Stimulated activated CD4-positive, alpha-beta T cell treated with anti-CD3 and anti-CD28 coated beads, Interleukin-1b, Interleukin-23, amount 100 ng/mL, for 1 hour (primary cell): ENCODE measurements at places on chromosomes 3 and 15.

- DNase-seq = no peak
These were observed 40.0 kb upstream of the MCF2L2 start for GRCh38 chr3:183468424-183468823.

DNA sequence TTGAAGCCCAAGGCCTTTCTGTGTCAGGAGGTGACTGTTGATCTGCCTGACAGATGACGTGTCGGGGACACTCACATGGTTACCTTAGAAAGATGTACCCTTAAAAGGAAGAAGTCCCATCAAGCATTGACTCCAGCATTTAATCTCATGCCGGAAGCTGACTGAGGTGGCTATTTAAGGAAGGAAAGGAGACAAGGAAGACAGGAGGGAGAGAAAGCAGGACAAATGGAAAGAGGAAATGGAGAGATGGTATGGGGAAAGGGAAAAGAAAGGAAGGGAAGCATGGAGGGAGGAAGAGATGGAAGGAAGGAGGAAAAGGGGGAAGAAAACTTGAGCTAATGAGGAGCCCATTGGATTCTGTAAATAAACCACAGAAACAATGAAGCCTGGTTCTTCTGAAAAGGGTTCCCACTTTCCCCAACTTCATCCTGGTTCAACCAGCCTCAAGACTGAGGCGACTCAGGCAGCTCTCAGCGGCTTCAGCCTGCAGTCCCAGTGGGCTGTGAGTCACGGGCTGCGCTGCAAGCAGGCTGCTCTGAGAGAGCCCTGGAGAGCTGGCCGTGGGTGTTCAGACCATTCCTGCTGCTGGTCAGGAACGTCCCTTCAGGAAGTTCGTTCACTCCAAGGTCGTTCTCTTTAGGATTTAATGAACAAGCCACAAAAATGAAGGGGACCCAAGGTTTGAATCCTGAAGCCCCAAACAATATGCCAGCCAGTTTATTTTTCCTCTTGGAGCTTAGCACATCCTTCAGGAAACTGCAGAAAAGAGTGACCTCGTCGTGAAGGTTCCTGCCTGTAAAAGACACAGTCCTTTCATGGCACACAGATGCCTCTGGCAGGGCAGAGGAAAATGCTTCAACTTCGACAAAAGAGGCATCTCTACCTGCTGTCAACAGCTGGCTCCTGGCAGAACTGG lies 69.6 kb upstream of the THBS1 start:
- no peak for DNase-seq

DNA sequence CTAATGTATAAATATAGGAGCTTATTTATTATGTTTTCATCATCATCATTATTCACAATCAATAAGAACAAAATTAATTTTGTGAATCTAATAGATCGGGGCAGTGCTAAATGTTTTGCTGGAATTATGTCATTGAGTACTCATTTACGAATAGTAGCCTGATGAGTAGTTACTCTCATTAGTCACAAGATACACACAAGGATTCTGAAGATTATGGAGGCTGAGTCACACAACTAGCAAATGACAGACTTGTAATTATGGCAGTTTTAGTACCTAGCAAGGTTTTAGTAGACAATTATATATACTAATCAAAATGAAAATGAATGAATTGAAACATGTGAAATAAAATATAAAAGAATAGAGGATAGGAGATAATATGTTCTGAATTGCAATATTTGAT lies 954.2 kb downstream of the CADM2 start:
- DNase-seq = no peak

GRCh38 chr3:100900671-100901335 lies 92.4 kb downstream of the ABI3BP start:
- DNase-seq = no peak

- DNase-seq = no peak
These were observed 14.0 kb upstream of the PIK3CB start for GRCh38 chr3:138848696-138849095.

GRCh38 chr3:137062250-137062649 lies 104.5 kb downstream of the IL20RB start:
- no peak for DNase-seq

DNA sequence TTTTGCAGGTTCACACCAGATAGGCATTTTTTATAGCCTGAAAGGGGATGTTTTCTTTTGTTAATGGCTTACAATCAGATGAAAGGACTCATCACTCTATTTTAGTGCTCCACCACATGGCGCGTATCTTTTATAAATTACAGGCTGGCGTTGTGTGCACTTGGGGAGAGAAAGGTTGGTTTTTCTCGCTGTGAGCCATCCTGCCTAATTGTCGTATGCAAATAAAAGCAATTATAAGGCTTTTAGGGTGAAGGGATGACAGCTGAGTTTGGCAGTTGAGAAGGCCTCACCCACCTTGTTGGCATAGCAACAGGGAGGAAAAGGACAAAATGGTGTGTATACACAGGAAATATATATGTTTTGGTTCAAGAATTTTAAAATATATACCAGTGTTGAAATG lies 268.0 kb downstream of the NR2F2 start:
- no peak for DNase-seq

DNA sequence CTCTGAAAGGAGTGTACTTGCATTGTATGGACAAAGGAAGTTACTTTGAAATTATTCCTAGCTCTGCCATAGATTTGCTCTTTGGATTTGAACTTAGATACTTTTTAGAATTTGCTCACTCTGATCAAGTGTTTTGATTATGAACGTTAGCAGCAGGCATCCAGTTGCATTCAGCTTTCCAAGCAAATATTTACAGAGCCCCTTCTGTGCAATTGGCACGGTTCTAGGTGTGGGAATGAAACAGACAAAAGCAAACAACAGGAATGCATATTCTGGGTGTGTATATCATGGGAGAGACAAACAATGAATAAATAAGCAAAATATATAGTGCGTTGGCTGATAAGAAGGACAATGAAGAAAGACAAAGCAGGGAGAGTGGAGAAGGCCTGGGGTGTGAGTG lies 125.5 kb upstream of the ADAMTS9 start:
- DNase-seq = no peak

DNA sequence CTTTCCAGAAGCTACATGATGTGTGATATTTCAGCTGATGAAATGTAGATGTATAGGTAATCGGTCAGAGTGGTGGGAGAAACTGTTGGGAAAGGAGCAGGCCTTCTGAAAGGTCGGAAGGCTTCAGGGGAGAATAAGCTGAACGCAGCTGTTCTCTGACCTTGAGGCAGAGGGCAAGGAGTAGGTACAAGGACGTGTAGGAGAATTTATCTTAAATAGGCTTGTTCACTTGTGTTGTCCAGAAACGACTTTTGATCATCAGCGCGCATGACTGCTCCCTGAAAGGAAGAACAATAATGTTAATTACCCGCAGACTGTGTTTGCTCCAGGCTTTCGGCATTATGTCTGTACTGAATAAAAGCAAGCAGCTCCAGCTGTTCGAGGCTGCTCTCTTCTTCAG lies 39.6 kb downstream of the GPR160 start:
- no peak for DNase-seq
